Endothelial cell of coronary artery (primary cell): ENCODE measurements at places on chromosomes 13 and 19. TPM values are rescaled to one million over a fixed set of nuclear protein-coding genes. Genes with fewer than 3 reads are reported as not detected.

Gene ODAD3
- total RNA-seq: 0.09 and 0.28 TPM in 2 replicates

Gene C1QTNF9
- not detected in 2 replicates for total RNA-seq

Gene NXNL1
- not detected in 2 replicates for total RNA-seq

Gene TRIM13
- 23.2 and 31.8 TPM in 2 replicates for total RNA-seq

Gene OLFM2
- 0.36 and 2.4 TPM in 2 replicates for total RNA-seq

Gene KLK14
- total RNA-seq: 0.19 TPM in 1 of 2 replicates, not detected in the other

Gene ZNF491
- total RNA-seq: 0.90 and 2.4 TPM in 2 replicates

Gene ZNF208
- 0.38 TPM in 1 of 2 replicates, not detected in the other for total RNA-seq

Gene SIAH3
- total RNA-seq: under 0.01 TPM in 1 of 2 replicates, not detected in the other

Gene NR2C2AP
- total RNA-seq: 9.9 and 10.3 TPM in 2 replicates

Gene ZNF554
- total RNA-seq: 2.3 and 2.9 TPM in 2 replicates

Gene ZNF709
- 2.6 and 3.6 TPM in 2 replicates for total RNA-seq

Gene SHISA2
- 3.1 and 8.5 TPM in 2 replicates for total RNA-seq

Gene KLK12
- not detected in 2 replicates for total RNA-seq

Gene TNFSF13B
- 0.63 and 0.94 TPM in 2 replicates for total RNA-seq

Gene GNA15
- under 0.01 TPM in 1 of 2 replicates, not detected in the other for total RNA-seq

Gene PLPP2
- total RNA-seq: 6.1 and 20.0 TPM in 2 replicates

Gene ZNF582
- total RNA-seq: 1.6 and 2.3 TPM in 2 replicates

Gene GIPC1
- total RNA-seq: 134 and 147 TPM in 2 replicates

Gene SMIM17
- 0.09 and 0.28 TPM in 2 replicates for total RNA-seq

Gene CPAMD8
- total RNA-seq: 0.18 and 0.19 TPM in 2 replicates

Gene ZNF253
- 0.36 and 3.3 TPM in 2 replicates for total RNA-seq

Gene CNFN
- total RNA-seq: not detected in 2 replicates

Gene SELENOV
- total RNA-seq: not detected in 2 replicates

Gene ZNF793
- total RNA-seq: 0.09 and 0.28 TPM in 2 replicates

Gene ABHD17A
- total RNA-seq: 134 and 138 TPM in 2 replicates

Gene ZNF675
- total RNA-seq: 7.6 and 8.8 TPM in 2 replicates

Gene CYP2A7
- total RNA-seq: not detected in 2 replicates

Gene PCDH17
- total RNA-seq: 2.6 and 7.1 TPM in 2 replicates

Gene CPB2
- total RNA-seq: not detected in 2 replicates

Gene CCDC70
- not detected in 2 replicates for total RNA-seq

Gene TPP2
- 31.5 and 41.2 TPM in 2 replicates for total RNA-seq

Gene AMER2
- total RNA-seq: not detected in 2 replicates

Gene ADGRE3
- not detected in 2 replicates for total RNA-seq

Gene LIG4
- 11.1 and 12.0 TPM in 2 replicates for total RNA-seq

Gene C5AR2
- total RNA-seq: 0.09 and 0.28 TPM in 2 replicates

Gene TEX101
- not detected in 2 replicates for total RNA-seq

Gene LILRA1
- total RNA-seq: not detected in 2 replicates

Gene TGFBR3L
- total RNA-seq: 0.54 and 1.1 TPM in 2 replicates

Gene ARHGAP33
- total RNA-seq: 1.3 and 1.4 TPM in 2 replicates

Gene TMPRSS9
- total RNA-seq: not detected in 2 replicates

Gene DCLK1
- 0.99 and 3.5 TPM in 2 replicates for total RNA-seq

Gene CRX
- total RNA-seq: not detected in 2 replicates

Gene BEST2
- not detected in 2 replicates for total RNA-seq

Gene UFM1
- total RNA-seq: 46.9 and 56.6 TPM in 2 replicates

Gene NKPD1
- 0.09 and 0.19 TPM in 2 replicates for total RNA-seq

Gene ZNF585A
- total RNA-seq: 2.4 and 7.1 TPM in 2 replicates

Gene TMIGD2
- total RNA-seq: not detected in 2 replicates
